ENCODE measurements at places on chromosomes 1 and 21. TPM values are rescaled to one million over a fixed set of nuclear protein-coding genes. Genes with fewer than 3 reads are reported as not detected.

DNA sequence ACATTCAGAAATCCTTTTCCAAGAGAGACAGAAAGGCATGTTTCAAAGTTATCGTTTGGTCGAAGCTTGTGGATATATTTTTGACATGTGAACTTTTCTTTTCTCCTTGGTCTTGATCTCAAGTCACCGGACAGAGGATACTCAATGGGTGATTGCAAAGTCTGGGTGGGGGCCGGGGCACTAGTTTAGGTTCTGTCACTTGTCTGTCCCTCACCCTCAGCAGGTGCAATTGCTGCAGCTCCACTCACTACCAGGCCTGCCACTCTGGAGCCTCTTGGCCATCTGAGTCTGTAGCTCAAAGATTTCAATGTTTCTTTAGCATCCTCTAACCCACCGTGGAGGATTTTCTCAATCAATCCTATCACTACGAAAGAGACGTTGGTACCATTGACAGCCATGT is 246.0 kb upstream of the C1orf174 start:
- DNase-seq: no peak

Gene G0S2
- total RNA-seq: 267 TPM

- peak; percentile 31 for DNase-seq
Measured at GRCh38 chr1:206873603-206874188, 8.3 kb downstream of the IL20 start.

Gene SLC6A17
- total RNA-seq: 0.59 TPM

GRCh38 chr1:67482733-67483482 is 52.7 kb upstream of the SERBP1 start:
- no peak for DNase-seq

Gene CDK18
- 1.2 TPM for total RNA-seq

GRCh38 chr21:35502821-35503220 is 453.7 kb upstream of the RUNX1 start:
- no peak for DNase-seq

Gene PRDM15
- 4.8 TPM for total RNA-seq

GRCh38 chr1:15206418-15207030 is 40.5 kb upstream of the FHAD1 start:
- peak; percentile 65 for DNase-seq

All from M059J (cell line).